Liver (tissue), 10 donors: ENCODE measurements at places on chromosomes 3 and 15. TPM values are rescaled to one million over a fixed set of nuclear protein-coding genes. Genes with fewer than 3 reads are reported as not detected.

GOLGB1 gene
- 58.8 TPM for total RNA-seq

EPHB3 gene
- 0.84 TPM for total RNA-seq

CTXN2 gene
- not detected for total RNA-seq

SERPINI2 gene
- total RNA-seq, result not detected

SGO1 gene
- total RNA-seq, result 0.42 TPM

FBXO40 gene
- 0.05 TPM for total RNA-seq

BDH1 gene
- 140 TPM for total RNA-seq

PLAAT1 gene
- total RNA-seq, result not detected

PARP16 gene
- 5.5 TPM for total RNA-seq

GPR62 gene
- total RNA-seq, result not detected

C2CD4A gene
- under 0.01 TPM for total RNA-seq

FHIT gene
- total RNA-seq, result 8.9 TPM

TNFAIP8L3 gene
- total RNA-seq, result 4.9 TPM

TTLL13 gene
- total RNA-seq, result 0.08 TPM

CSK gene
- total RNA-seq, result 41.7 TPM

SENP2 gene
- 23.3 TPM for total RNA-seq

GPR171 gene
- total RNA-seq, result 0.19 TPM

INTS14 gene
- 16.8 TPM for total RNA-seq

CP gene
- 1,748 TPM for total RNA-seq

LRRIQ4 gene
- total RNA-seq, result not detected

RAB8B gene
- 26.5 TPM for total RNA-seq

SLC38A3 gene
- total RNA-seq, result 166 TPM

CCR9 gene
- 0.28 TPM for total RNA-seq

TGM5 gene
- not detected for total RNA-seq

CCR3 gene
- not detected for total RNA-seq

ADAMTS17 gene
- total RNA-seq, result 0.28 TPM

LRRK1 gene
- 4.4 TPM for total RNA-seq

MSL2 gene
- 18.7 TPM for total RNA-seq

STXBP5L gene
- total RNA-seq, result not detected

EPHB1 gene
- 0.23 TPM for total RNA-seq

VILL gene
- 3.5 TPM for total RNA-seq

SEMA6D gene
- total RNA-seq, result 1.8 TPM

SUSD5 gene
- total RNA-seq, result 0.17 TPM

GALK2 gene
- 18.1 TPM for total RNA-seq

BFSP2 gene
- not detected for total RNA-seq

EPB42 gene
- total RNA-seq, result not detected

VEPH1 gene
- total RNA-seq, result 1.7 TPM

PLCH1 gene
- total RNA-seq, result 0.33 TPM

LSMEM2 gene
- 0.08 TPM for total RNA-seq

ZNF717 gene
- total RNA-seq, result 7.7 TPM

CFAP20DC gene
- 0.98 TPM for total RNA-seq

CKMT1B gene
- total RNA-seq, result 0.37 TPM

CCPG1 gene
- 89.1 TPM for total RNA-seq

GOLGA6L7 gene
- not detected for total RNA-seq

CMTM8 gene
- total RNA-seq, result 6.4 TPM

LRRN1 gene
- 0.33 TPM for total RNA-seq

FAM98B gene
- total RNA-seq, result 12.2 TPM

PLOD2 gene
- 57.0 TPM for total RNA-seq

CHRFAM7A gene
- 1.2 TPM for total RNA-seq
